ENCODE measurements at places on chromosomes 6 and 20.

- no peak for DNase-seq
Measured at GRCh38 chr6:46377209-46377608, 114.0 kb downstream of the RCAN2 start.

GRCh38 chr20:36519012-36519719 is 22.2 kb upstream of the MYL9 start:
- no peak for DNase-seq

GRCh38 chr6:158803733-158804143 is 15.4 kb downstream of the EZR start:
- no peak for DNase-seq

DNA sequence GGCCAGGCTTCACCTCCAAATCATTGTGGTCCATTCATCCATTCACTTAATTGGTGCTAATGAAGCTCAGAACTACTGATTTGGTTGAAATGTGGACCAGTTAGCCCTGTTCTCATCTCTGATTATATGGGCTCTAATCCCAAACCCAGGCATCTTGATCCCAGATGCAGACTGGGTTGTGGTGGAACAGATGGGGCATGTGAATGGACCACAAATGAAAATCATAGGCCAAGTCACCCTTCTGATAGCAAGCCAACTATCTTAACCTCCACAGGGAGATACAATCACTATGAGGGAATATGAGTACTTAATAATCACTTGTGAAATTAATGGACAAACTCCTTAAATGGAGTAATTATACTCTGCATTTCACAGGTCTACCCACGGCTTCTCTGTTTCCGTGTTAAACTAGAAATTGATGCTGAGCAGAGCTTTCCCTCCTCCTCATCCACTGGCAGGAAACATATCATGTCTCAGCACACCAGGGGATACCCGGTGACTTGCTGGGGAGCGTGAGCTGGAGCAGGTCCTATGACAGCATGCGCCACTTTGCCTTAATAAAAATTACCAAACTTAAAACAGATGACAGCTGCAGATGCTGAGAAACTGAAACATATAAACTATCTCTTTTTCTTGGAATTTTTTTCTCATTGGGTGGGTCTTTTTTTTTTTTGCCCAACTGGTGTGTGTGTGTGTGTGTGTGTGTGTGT is 108.8 kb upstream of the HEY2 start:
- no peak for DNase-seq

DNA sequence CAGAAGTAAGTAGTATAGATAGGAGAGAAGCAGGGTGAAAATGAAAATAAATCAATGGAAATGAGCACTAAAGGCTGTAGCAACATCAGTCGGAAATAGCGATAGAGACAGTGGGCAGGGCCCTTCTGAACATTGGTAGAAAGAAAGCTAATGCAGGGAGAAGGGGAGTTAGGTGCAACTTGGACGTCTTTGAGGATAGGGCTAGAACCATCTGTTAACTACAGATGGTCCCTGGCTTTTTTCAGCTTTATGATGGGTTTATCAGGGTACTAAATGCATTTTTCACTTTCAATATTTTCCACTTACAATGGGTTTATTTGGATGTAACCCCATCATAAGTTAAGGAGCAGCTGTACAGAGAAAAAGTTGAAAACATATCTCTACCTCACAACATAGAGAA is 72.8 kb upstream of the CNR1 start:
- DNase-seq = no peak

GRCh38 chr20:20317195-20317594 is 50.7 kb upstream of the INSM1 start:
- DNase-seq = no peak

DNA sequence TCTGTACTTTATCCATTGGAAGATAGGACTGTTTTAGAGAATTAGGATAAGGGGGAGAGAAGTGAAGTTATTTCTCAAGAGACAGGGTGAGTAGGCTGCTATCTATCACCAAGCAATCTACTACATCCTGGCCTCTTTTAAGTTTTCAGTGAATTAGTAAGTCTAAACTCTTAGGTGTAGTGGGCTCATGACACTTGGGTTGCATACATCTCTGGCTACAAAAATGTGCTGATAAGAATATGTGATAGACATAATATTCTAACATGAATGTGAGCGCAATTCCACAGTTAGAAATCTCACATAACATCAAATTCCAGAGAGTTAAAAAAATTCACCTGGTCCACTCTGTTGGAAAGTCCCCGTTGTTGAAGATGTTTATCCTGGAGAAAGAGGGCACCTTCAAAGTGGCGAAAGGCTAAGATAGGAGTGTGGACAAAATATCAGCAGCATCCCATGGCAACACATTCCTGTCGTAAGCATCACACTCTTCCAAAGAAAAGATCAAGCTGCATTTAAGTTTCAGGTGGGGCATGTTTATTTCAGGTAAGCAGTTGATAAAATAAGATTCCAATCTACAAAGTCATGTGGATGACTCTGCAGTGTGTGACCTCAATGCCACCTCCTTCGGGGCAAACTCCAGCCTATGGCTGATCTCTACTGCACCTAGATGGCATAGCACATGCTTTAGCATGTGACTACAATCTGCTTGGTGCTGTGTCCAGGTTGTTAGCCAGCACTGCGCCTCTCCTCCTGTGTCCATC is 111.7 kb upstream of the NEDD9 start:
- DNase-seq = no peak

DNA sequence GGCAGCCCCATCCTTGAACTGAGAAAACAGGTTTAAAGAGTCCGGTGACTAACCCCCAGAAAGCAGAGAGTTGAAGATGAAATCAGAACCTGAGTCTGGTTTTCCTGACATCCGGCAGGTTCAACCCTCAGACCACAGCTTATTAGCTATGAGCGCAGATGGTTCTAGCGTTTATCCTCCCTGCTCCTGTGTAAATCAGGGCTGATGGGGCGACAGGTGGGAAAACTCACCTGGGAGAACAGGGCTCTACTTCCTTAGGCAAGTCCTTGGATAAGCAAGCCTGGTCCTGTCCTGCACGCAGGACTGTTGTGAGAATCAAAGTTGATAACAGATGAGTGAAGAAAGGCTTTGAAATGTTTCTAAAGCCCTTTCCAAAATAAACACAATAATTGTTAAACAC is 31.4 kb downstream of the GHRH start:
- no peak for DNase-seq

DNA sequence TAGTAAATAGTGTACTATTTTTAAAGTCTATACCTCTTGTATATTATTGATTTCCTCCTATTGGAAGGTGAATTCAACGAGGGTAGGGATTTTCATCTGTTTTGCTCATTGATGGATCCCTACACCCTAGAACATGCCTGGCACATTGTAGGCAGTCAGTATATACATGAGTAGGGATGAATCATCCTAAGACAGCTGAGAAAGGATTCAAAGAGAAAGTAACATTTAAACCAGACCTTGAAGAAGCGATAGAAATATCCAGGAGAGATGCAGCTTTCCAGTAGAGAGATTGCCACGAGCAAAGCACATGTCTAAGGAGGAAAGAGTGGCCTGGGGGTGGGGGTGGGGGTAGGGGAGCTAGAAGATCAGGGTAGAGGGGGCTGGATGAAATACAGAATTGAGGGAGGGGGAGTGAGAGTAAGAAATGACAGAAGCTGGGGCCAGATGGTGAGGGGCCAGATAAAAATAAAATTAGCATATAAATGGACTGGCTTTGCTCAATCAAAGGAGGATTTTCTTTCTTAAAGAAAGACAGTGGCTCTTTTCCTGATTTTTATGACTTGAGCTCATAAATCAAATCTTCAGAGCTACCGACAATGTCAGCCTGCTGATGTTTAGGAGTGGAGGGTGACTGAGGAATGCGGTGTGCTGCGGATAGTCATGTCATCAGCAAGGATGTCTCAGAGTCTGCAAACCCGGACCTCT is 168.2 kb downstream of the SAMD5 start:
- no peak for DNase-seq

GRCh38 chr20:1702328-1702727 is 44.7 kb upstream of the SIRPG start:
- no peak for DNase-seq

DNA sequence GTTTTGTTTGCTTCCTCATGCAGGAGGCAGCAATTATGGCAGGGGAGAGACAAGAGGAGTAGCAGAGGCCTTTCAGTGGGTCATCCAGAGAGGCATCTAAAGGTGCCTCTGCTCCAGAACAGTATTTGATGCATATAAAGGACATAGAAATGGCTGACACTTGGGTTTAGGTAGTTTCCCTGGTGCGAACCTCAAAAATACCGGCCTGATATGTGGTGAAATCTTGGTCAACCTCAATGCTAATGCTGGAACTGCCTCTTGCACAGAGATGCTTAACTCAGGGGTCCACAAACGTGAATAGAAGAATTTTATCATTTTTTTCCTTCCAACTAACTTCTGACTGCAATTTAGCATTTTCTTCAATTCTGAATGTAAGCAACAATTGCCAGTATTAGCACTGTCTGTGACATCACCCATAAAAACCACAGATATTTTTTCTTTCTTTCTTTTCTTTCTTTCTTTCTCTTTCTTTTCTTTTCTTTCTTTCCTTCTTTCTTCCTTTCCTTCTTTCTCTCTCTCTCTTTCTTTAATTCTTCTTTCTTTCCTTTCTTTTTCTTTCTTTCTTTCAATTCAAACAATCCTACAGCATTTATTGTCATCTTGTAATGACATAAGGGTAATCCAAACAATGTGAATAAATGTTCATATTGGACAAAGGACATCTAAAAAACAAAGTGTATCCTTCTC is 180.0 kb upstream of the UST start:
- no peak for DNase-seq

GRCh38 chr6:42782689-42783176 is 881 bp downstream of the BICRAL start:
- DNase-seq = peak; percentile 79

- no peak for DNase-seq
Measured at GRCh38 chr6:166922937-166923336, 33.4 kb downstream of the RNASET2 start.

- no peak for DNase-seq
Measured at GRCh38 chr6:120083186-120083585, 733.6 kb upstream of the MAN1A1 start.

- DNase-seq = no peak
Measured at GRCh38 chr20:17715075-17715474, 15.3 kb downstream of the BANF2 start.

- no peak for DNase-seq
Measured at GRCh38 chr6:23655525-23655924, 470.5 kb upstream of the NRSN1 start.

- no peak for DNase-seq
Measured at GRCh38 chr6:34201455-34202107, 35.1 kb upstream of the HMGA1 start.

DNA sequence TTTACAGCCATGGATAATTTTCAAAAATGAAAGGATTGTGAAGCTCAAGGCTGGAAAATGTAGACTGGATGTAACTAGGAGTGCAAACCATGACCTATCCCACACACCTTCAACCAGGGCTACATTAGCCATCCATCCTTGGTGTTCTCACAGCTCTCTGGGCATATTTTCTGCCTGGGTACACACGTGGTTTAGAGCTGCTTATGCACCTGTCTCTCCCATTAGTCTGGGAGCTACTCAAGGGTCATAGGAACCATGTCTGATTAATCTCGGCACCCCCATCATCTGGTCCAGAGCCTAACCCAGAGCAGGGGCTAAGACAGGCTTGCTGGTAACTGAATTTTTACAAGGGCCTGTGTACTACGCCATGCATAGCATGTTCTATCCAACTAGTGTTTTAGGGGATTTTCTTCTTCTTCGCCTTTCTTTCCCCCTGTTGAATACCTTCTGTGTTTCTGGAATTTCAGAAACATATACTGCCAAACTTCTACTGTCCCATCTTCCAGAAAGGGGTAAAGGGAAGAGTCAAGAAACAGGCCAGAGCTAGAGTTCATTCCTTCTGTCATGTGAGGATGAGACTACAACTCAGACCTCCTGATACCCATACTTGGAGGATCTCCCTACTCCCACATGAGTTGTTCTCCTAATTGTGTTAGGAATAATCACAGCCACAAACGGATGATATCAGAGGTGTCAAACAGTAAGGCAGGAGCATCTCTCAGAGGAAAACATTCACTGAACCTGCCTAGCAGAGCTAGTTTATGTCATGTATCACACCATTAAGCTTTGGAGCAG is 25.4 kb upstream of the FAM83C start:
- DNase-seq = no peak

- no peak for DNase-seq
Measured at GRCh38 chr20:2163757-2164156, 62.1 kb downstream of the STK35 start.

DNA sequence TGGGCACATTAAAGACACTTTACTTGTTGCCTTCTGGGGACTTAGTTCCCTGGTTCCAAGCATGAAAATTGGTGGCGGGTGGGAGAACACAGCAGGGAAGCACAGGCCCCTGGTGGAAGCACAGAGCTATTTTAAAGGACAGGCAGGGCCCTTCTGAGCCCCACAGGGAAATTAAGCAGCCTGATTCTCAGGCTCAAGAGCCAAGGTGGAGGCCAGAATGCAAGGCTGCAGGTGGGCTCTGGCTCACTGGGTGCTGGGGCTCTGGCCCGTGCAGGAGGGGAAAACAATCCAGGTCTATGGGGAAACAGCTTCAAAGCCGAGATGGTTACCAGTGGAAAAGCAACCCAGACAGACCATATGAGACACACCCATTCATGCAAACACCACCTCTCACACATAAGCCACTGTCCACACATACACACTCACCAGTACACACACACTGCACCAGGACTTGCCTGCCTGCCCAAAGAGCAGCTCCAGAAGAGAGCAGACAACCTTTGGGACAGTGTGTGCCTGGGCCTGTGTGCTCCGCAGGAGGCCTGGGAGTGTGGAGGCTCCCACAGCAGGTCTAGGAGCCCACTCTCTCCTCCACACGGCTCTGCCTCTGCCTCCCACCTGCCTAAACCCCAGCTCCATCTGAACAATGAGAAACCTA is 30.6 kb downstream of the TFEB start:
- no peak for DNase-seq

GRCh38 chr6:43228951-43229802 is at the start of gene DNPH1:
DNPH1 (minus strand) TSS chr6:43229481; CDS start chr6:43229456, 25 bp downstream.
- peak; percentile 64 for DNase-seq

DNA sequence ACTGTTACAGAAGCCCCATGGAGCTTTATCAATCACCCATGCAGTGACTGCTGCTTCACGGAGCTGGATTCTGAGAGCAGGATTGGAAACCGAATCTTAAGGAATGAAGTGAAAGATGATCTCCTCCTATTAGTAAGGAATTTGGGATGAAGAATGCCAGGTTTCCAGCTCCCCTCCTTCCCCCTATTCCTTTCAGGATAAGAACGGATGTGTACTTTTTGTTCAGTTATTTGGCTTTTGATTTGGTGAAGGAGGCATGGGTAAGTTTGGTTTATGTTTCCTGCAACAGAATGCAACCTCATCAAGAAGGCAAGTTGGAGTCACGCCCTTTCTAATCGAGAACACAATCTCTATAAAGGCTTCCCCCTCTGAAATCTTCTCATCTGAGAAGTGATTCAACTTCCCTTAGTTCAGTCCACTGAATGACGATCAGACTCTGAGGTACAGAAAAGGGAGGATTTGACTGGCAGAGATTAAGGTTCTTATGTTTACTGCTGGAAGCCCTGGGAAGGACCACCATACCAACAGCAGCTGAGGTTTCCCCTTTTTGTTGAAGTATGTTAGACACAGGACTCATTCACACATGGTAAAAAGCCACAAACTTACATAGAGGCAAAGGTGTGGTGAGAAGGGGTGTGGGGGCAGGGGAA is 5.5 kb downstream of the ELMO2 start:
- DNase-seq = no peak
